ENCODE measurements at places on chromosomes 2 and 18.

- DNase-seq = no peak
Observed at GRCh38 chr2:38666556-38666910, 619 bp downstream of the GALM start.

- no peak for DNase-seq
Observed at GRCh38 chr2:120875431-120875830, 139.8 kb downstream of the GLI2 start.

GRCh38 chr2:12547566-12548170 is 169.1 kb upstream of the TRIB2 start:
- no peak for DNase-seq

GRCh38 chr2:35343135-35343534 is 1012.4 kb upstream of the CRIM1 start:
- no peak for DNase-seq

DNA sequence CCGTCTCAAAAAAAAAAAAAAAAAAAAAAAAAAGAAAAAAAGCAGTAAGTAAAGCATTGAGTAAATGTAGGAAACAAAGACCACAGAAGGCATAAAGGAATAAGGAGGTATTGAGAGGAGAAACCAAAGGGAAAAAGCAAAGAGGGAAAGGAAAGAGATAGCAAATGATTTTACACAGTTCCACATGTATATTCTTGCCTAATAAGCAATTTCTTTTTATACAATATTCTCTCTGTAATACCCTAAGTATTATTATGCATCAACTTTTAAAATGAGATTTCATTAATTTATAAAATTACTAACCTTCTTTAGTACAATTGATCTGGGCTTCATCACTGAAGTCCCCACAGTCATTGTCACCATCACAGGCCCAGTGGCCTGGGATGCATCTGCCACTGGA is 1180.9 kb downstream of the LRP1B start:
- no peak for DNase-seq
